Activated gamma-delta T cell treated with anti-CD3 and anti-CD28 coated beads, Interleukin-2, amount 50 U/mL, for 16 hours (primary cell): ENCODE measurements at places on chromosomes 7 and 10.

DNA sequence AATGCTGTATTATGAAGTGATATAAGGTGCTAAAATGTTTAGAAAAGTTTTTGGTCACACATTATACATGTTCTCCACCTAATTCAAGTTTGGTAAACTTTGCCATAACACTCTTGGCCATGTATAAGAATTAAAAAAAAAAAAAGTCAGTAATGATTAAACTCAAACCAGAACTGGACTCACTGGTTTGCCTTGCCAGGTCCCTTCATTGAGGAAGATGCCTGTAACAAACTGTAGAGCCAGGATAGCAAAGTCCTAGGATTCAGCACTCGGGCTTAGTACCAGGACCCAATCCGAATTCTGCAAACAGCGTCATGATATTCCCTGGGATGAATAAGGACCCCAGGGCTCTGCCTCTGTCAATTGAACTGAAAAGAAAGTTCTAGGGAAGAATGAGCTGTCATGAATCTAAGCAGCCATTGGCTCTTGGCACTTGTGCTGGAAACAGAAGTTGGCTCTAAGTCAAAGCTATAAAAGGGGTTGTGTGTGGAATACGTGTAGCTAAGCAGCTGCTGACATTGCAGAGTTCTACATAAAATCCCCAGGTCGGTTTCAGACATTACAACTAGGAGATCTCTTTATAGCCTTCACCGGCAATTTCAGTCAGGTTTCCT is 216.9 kb downstream of the C7orf25 start:
- no peak for DNase-seq

GRCh38 chr10:59362144-59362958 is at the start of gene FAM13C:
TSS of gene FAM13C (minus strand) at chr10:59362549. CDS start at chr10:59362460, 89 bp downstream.
- DNase-seq = no peak

GRCh38 chr10:81479316-81479715 is 395.7 kb upstream of the NRG3 start:
- DNase-seq = no peak

- DNase-seq = no peak
Measured at GRCh38 chr10:13911821-13912520, 325.2 kb downstream of the PRPF18 start.

- no peak for DNase-seq
Measured at GRCh38 chr7:70579397-70580097, 552.4 kb upstream of the GALNT17 start.

- DNase-seq = no peak
Measured at GRCh38 chr7:73423519-73424488, 9.8 kb upstream of the FZD9 start.

DNA sequence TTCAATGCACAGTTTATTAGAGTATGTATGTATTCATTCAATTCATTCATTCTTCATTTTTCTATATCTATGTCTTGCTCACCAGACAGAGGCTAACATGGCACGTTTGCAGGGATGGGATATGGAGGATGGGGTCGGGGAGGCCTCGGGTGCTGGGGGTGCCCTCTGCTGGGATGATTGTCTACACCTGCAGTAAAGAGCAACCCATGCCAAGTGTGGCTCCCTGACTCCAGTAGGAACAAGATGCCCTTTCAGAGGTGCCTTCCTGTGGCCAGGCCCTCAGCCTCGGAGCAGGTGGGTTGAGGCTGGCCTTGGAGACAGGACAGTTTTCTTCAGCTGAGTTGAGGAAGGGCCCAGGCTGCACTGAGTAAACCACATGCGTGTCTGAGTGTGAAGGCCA is 157.2 kb downstream of the SH2D4B start:
- DNase-seq = no peak

DNA sequence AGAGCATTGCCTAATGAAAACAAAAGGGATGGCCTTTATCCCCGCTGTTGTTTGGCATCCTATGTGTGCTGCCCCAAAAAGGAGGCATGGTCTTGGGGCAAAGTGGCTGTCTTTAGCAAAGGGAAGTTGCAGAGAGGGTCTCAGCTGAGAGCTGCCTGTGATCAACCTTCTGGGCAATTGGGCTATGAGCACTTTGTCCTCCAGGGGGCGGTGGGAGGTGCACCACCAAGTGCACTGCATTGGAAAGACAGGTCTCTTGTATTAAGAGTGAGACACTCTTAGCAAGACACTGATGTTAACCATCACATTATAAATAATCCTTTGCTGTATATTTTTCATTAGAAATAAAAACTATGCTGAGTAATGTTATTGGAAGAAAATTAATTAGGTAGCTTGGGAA is 314.8 kb downstream of the POM121L12 start:
- DNase-seq = no peak

GRCh38 chr10:8138471-8138870 is 84.0 kb downstream of the GATA3 start:
- no peak for DNase-seq

DNA sequence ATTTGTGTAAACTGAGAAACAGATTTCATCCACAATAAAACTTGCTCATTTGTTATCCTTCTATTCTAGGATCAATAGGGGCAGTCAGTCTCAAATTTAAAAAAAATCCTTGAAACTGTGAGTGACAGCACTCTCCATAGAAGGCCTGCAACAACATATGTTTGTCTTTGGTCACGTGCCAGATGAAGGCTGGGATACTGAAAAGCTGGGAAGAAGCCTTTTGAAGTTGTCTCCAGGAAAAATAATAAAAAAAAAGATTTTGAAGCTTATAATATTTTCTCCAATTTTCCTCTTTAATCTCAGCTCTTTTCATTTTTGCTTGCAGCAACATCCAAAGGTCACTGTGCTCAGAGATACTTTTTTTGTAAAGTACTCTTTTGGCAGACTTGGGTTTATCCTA is 128.6 kb upstream of the SLC26A5 start:
- DNase-seq = no peak

- no peak for DNase-seq
Measured at GRCh38 chr10:130394832-130395231, 258.6 kb downstream of the GLRX3 start.

GRCh38 chr10:35780970-35781642 is 139.0 kb upstream of the FZD8 start:
- no peak for DNase-seq

DNA sequence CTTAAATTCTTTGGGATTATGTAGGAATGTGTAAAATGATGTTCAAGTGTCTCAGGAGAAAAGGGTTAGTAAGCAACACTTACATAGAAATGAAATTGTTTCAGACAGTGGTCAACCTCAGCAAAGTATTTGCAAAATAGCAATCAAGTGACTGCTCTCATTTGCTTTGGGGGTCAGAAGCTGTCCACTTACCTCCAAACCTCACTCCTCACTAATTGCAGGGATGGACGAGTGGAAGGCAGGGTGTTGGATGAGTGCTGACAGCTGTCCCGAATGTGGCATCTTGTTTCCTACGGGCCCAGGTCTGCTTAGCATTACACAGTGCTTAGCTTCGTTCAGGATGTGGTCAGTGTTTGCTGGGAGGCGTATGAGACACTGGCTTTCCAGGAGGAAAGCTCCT is 437.0 kb downstream of the SUGCT start:
- DNase-seq = no peak

DNA sequence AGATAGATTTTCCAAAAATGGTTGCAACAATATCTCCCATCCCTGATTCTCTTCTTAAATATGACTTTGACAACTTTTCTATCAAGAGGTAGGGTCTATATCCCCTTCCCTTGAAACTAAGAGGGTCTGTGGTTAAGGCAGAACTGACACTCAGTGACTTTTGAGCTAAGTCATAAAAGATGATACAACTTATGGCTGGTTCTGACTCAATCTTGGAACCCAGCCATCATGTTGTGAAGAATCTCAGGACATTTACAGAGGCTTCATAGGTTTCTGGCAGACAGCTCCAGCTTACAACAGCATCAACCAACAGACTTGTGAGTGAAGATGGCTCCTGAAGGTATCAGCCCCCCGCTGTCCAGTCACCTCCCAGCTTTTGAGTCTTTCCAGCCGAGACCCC is 203.5 kb downstream of the RNLS start:
- DNase-seq = no peak

GRCh38 chr7:39375047-39375873 is 190.9 kb upstream of the YAE1 start:
- no peak for DNase-seq

GRCh38 chr7:98681951-98682350 is 64.9 kb downstream of the NPTX2 start:
- DNase-seq = no peak

DNA sequence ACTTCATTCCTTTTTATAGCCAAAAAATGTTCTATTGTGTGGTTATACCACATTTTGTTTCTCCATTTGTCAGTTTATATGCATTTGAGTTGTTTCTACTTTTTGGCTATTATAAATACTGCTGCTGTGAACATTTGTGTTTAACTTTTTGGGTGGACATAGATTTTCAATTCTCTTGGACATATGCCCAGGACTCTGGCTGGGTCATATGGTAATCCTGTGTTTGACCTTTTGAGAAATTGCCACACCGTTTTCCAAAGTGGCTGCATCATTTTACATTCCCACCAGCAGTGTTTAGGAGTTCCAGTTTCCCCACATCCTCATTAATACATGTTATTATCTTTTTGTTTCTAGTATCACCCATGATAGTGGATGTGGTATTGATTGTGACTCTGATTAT is 39.4 kb downstream of the CSGALNACT2 start:
- DNase-seq = no peak

DNA sequence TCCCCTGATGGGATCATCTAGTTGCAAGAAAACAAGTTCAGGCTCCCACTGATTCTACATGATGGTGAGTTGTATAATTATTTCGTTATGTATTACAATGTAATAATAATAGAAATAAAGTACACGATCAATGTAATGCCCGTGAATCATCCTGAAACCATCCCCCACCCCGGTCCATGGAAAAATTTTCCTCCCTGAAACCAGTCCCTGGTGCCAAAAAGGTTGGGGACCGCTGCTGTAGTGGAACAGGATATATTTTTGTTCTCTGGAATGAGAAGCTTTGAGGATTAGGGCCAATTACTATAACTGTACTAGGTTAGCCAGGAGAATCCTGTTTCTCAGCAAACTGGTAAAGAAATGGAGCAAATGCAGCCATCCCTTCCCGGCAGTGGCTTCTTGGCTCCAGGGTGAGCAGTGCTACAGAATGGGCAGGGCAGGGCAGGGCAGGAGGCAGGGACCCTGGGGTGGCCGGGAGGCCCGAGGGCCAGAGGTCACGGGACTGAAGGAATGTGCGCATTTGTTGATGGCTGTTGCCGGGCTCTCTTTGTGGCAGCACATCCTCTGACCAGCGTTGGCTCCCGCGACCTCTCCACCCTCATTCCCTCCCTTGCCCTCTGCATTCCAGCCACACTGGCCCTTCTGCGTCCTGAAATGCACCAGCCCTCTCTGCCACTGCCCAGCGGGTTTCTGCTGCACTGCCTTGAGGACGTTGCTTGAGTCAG is 162.3 kb upstream of the NPS start:
- no peak for DNase-seq

DNA sequence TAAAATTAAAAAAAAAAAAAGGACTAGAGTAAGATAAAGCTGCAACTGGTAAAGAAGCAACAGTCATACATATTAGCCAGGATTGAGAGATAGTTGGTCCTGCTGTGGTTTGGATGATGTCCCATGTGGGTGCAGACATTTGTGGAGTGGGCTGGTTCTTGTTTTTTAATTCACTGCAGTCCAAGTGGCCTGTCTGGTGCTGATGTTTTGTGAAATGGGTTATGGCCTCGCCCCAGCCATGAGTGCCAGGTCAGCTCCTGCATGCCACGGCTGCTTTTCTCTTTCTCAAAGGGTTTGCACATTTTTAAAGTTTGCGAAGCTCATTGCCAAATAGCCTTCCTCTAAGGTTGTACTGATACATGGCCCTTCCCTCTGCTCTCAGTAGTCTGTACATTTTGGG is 14.1 kb upstream of the BTBD16 start:
- DNase-seq = no peak

GRCh38 chr7:44964831-44965440 is 13.9 kb downstream of the MYO1G start:
- DNase-seq = no peak

DNA sequence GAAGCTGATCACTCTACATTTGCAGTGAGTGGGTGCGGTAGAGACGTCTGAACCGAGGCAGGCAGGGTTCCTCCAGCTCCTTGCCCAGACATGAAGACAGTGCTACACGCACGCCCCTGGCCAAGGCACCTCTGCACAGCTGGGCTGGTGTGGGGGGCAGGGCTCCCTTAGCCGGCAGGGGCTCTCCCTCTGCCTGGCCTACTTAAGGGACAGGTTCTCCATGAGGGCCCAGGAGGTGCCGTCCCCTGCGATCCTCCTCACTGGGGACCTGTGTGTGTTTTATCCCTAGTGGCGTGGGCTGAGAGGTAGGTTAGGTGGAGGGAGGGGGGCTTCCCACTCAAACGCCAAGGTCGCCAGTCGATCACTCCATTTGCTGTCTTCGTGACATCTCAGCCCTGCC is 35.3 kb downstream of the IL15RA start:
- no peak for DNase-seq
